Dermis microvascular lymphatic vessel endothelial cell (primary cell): ENCODE measurements at places on chromosomes 1 and 21.

DNA sequence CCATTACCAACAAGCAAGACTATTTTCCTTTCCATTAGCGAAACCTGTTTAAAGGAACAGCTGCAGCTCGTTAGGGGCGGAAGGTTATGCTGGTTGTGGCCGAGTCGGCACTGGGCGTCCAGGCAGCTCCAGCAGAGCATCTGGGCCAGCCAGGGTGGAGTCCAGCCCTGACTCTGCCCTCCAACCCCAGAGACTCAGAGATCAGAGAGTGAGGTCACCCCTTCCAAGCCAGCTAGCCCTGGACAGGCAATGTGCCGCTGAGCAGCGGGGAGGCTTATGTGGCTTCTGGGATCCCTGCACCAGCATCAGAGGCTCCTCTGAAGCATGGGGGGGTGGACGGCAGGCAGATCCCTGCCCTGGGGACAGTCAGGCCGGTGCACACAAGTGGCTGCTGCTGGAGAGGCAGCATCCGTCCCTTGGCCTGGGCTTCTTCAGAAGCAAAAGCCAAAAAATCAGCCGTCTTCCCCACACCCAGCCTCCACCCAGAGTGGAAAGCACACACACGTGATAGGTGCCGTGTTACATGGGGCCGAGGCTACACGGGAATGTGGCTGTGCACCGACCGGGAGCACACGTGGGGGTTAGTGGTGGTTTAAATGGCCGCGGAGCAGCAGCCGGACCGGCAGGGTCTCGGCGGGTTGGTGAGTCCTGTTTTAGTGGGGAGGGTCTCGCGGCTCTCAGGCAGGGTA, 30.1 kb downstream of the SLC66A1 start:
- no peak for DNase-seq

GRCh38 chr1:228487336-228488124, at the start of gene RNF187:
Gene RNF187, plus strand, starts transcription at chr1:228487382.
- no peak for DNase-seq

DNA sequence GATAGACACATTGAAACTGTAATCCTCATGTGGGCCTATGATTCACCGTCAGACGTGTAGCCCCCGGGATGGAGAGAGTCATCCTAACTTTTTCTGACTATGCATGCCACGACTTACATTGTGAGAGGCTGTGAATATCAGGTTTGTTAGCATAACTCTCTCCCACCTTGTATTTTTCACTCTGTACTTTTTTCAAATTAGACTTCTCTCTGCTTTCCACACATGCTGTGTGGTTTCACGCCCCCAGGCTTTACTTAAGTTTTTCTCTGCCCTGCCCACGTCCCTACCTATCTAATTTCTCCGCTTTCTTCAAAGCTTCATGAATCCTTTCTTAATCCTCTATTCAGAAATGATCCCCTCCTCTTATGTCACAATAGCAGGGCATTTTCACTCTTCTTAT, 3.4 kb upstream of the NCAM2 start:
- no peak for DNase-seq

DNA sequence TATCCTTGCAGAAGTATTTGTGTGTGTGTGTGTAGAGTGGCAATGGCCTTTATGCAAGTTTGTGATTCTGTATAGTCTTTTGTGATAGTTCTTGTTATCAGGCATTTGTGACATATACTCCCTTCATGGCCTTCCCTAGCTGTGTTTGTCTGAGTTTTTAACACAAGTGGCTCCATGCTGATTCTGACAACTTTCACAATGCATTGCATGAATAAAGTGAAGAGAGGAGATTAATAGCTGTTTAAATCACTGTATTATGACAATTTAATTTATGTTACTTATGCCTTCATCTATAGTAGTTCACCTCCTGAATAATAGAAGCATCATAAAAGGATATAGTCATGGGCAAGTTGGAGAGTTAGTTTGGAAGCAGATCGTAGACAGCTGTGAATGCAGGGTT, 17.2 kb upstream of the MCOLN3 start:
- DNase-seq, result no peak

DNA sequence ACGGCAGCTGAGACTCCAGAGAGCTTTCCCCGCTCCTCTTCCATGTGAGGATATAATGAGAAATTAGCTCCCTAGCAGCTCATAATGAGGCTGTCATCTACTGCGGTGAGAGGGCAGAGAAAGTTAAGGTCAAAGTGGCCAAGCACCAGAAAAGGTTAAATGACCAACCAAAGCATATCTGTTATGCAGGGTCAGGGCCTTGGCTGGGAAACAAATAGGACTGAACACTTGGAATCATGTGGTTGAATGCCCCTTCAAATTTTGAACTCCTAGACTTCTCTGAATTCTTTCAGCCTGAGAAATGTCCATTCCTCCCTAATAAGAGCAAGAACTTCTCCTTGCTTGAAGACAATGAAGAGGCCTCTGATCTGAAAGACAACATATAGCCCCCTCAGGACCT, 115.9 kb downstream of the TM2D1 start:
- no peak for DNase-seq

DNA sequence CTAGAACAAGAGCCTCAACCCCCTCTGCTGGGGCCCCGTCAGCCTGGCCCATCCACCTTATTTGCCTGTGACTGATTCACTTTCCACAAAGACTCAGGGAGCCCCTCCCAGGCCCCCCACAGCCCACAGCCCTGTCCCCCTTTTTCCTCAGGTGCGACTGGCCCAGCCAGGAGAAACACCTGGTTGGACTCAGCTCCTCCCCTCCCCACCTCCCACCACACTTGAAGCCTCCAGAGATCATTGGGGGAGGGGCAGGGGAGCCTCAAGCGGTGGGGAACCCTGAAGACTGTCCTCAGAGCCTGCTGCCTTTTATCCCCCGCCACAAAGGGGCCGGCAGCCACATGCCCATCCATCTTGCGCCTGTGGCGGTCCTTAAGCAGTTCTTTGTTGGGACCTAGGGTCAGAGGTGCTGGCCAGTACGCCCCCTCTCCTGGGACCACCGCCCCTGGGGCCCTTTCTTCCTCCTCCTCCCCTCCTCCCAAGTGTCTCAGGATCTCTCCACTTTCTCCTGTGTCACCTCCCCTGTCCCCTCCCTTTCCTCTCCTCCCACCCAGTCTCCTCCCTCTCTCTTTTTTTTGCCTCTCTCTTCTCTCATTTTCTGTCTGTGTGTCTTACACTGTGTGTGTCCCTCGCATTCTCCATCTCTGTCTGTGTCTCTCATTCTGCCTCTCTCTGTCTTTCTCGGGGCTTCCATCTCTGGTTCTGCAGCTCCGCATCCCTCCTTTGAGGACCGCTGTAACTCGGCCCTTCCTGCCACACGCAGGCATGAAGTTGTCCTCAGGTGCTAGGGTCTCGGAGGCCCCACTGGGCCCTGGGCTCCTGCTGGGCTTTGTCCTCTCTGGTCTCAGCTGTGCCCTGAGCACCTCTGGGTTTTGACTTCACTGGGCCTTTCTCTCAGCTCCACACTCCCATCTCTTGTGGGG, 12.2 kb downstream of the CRABP2 start:
- no peak for DNase-seq

DNA sequence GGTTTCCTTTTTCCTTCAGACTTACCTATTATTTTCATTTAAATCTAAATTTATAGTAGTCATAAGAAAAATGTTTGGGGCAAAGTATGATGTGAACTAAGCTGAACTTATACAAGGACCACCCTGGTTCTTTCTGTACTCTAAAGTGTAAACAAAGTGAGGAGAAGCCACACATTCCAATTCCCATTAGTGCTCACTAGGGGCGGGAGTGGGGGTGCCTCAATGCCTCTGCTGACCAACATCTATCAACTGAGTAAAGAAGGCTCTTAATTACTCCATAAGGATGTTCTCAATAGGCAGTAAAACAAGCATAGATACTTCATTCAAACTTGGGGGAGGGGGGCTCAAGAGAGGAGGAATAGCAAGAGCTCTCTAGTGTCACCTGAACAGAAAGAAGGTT, 151.7 kb downstream of the CDC42BPA start:
- no peak for DNase-seq

GRCh38 chr1:3509721-3510120, 55.3 kb downstream of the ARHGEF16 start:
- no peak for DNase-seq

DNA sequence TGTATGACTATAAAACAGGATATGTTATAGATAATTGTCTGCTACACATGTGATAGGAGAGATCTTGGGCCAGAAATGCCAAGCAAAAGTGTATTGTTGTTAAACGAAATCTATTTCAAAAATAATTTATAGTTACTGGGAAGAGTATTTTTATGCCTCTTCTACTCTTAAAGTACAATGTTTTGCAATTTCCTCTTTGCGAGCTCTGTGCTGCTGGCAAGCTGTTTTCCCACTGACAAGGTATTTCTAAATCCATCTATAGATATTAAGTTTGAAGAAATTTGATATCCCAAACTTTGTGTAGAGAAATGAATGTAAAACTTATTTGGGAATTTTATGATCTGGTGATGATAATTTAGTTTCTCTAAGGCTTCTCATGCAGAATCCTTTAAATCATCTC, 63.3 kb upstream of the PTGFR start:
- no peak for DNase-seq

DNA sequence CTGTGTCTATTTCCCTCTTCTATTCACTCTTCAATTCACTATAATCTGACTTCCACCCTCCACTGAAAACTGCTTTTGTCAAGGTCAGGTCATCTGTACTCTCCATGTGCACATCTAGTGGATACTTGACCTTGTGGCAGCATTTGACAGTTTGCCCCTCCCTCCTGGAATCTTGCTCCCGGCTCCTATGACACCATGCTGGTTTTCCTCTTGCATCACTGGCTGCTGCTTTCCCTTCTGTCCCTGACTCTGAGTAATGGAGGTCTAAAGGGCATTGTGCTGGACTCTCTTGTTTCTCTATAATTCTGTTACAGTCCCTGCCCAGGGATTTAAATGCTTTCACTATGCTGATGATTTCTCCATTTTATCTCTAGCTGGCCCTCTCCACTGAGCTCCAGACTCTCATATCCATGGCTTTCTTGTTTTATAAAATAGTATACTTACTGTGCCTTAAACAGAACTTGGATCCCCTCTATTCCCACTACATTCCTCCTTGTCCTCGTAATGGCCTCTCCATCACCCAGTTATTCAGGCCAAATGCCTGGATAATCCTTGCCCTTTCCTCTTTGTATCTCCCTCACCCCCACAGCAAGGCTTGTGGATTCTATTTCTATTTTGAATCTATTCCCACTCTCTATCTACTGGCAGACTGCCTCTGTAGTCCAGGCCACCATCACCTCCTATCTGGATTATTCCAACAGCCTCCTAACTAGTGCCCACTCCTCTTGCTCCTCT, 36.8 kb upstream of the PODN start:
- no peak for DNase-seq

DNA sequence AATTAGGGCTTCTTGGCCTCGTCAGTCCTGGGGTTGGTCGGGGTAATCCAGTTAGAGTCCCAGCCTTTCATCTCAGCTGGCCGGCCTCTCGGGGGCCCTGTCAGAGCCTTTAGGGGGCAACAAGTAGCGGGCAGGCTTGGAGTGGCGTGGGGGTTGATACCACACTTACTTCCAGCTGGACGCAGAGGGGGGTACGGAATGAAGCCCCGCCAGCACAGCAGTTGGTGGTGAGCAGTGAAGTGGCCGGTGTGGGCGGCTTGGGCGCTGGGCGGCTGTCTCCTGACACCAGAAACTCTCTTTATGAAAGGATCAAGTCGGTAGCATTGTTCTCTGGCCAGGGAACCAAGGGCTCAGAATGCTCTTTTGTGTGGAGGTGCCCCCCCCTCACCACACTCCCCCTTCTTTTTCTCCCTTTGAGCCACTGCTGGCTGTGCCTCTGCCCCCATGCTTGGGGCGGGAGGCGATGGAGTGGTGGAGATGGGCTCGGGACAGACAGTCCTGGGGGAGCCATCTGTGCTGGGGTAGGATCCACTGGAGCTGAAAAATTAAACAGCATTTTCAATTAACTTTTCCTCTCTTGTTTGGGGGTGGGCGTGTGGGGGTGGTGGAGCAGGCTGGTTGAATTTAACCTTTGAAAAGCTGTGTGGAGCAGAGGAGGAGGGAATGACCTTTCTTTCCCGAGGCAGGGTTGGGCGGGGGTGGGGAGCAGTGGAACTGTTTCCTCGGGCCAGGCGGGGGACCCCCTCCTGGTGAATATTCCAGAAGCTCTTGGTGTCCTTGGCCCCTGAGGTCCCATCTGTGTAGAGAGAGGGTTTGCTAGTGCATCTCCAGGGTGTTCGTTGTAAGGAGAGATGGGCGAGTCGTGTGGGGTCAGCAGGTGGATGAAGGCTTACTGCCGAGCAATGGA, 102.7 kb downstream of the RNF220 start:
- no peak for DNase-seq

DNA sequence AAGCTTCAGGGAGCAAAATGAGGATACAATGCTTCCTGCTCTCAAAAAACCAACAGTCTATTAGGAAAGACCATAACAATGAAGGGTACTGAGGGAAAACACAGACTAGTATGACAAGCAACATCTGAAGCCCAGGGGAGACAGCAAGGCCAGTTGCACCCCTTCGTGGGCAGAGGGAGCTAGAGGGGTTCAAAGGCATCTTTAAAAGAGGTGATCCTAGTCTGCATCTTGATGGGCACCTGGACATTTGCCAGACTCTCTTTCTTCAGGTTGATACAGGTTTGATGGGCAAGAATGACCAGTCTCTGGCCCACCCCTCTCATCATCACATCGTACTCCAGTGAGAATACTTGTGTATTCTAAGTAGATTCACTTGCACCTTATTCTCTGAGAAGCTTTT, 177.7 kb downstream of the VAV3 start:
- no peak for DNase-seq

- no peak for DNase-seq
Measured at GRCh38 chr1:240293706-240294105, 202.0 kb downstream of the FMN2 start.

GRCh38 chr1:41394959-41395956, 34.0 kb downstream of the FOXO6 start:
- DNase-seq, result no peak

- DNase-seq, result no peak
Measured at GRCh38 chr1:54806931-54807611, 5.9 kb upstream of the TTC22 start.

- no peak for DNase-seq
Measured at GRCh38 chr1:234617131-234617985, 7.4 kb upstream of the IRF2BP2 start.

DNA sequence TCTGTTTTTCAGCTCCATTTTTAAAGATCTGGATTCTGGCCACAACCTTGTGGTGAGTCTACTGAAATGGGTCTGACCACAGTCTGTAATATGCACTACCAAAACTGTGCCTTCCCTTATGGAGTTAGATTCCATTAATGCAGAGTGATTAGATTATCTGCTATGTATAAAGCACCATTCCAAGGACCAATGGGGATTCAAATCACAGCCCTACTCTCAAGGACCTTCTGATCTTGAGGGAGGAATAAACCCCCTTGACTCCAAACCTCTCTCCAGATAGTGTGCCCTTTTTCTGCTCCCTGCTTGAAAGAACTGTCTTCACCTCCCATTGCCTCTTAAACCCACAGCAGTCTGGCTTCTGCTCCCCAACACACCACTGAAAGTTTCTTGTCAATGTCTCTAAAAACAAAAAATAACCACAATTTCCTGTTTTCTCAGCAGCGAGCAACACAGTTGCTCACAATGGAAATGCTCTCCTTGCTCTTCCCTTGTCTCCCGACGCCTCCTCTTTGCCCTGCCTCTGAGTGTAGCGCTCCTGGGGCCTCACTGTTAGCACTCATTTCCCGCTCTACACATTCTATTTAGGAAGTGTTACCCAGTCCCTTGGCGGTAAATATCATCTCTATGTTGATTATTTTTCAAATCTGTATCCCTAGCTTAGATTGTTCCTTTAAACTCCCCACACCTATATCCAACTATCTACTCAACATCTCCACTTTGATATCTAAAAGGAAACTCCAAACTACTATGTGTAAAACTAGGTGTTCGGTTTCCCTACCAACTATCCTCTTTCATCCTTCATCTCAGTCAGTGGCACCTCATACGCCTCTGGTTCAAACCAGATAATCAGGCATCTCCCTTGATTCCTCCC, 13.6 kb downstream of the PCNX2 start:
- no peak for DNase-seq

GRCh38 chr1:188888386-188888785, 1589.3 kb downstream of the BRINP3 start:
- DNase-seq, result no peak
